ENCODE measurements at places on chromosomes 6 and 20.
A peak's percentile ranks its signal among the peaks of the same experiment; 100 is the strongest.

DNA sequence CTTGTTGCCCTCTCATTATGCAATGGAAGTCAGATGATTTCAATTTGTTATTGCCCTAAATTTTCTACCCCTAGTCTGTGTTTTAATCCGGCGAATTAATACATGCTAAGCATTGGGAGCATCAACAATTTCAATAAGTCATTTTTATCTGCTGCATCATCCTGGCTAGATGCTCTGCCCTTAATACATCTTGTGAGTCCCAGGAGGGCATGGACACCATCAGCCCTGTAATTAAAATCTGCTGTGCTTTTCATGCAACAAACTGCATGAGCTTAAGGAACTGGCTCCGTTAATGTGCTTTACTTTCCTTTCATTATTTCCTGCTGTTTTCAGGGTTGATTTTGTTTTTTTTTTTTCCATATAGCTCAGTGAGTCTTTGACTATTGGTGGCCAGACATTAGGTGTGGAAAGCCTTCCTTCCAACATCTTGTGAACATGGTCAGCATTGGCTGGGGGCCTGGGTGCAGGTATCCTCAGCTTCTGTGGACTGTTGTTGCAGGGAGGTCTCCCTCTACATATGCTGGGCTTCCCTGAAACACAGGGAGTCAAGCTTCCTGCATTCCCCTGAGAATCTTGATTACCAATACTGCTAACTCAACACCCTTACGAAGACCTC is 8.5 kb upstream of the PBOV1 start:
- no peak for DNase-seq

GRCh38 chr20:9616833-9617461 is 102.6 kb downstream of the LAMP5 start:
- peak; percentile 13 for DNase-seq

DNA sequence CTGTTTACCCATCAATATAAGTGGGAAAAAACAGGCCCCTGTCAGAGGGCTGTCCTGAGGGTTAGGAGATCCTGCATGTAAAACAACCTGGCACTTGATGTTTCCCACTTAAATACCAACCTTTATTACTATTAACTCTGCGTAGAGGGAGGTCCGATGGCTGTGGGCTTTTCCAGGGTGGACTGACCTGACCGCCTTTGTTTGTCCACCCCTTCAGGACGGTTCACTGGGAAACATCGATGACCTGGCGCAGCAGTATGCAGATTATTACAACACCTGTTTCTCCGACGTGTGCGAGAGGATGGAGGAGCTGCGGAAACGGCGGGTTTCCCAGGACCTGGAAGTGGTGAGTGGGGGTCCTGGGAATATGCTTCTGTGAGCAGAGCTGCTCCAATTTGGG is 47.3 kb downstream of the SASH1 start:
- DNase-seq = no peak

DNA sequence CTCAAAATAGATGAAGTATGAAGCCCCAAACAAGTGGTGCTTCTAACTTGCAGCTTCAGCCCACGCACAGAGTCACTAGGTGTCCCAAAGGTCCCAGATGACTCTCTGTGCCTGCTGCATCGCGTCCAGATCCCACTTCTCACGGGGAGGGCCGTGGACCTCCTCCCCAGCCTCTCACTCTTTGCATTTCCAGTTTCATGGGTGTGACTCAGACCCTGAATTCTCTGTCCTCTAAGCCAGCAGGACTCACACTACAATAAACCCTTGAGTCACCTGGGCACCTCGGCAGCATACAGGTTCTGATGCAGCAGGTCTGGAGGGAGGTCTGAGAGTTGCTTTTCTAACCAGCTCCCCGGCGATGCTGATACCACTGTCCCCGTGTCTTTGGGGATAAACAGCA is 114.0 kb upstream of the RIN2 start:
- no peak for DNase-seq

DNA sequence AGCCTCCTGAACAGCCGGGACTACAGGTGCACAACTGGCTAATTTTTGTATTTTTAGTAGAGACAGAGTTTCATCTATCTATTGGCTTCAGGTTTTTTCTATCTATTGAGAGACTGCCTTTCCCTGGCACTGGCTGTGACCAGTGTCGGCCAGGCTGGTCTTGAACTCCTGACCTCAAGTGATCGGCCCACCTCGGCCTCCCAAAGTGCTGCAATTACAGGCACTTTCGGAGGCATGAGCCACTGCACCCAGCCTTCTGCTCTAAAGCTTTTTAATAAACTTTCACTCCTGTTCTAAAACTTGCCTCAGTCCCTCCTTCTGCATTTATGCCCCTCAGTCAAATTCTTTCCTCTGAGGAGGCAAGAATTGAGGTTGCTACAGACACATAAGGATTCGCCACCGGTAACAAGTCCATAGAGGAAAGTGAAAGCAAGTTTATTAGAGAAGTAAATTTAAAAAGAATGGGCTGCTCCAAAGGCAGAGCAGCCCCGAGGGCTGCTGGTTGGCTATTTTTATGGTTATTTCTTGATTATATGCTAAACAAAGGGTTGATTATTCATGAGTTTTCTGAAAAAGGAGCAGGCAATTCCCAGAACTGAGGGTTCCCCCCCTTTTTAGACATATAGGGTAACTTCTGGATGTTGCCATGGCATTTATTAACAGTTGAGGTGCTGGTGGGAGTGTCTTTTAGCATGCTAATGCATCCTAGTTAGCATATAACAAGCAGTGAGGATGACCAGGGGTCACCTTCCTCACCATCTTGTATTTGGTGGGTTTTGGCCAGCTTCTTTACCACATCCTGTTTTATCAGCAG is 44.8 kb upstream of the RNGTT start:
- DNase-seq = no peak
